Esophagus squamous epithelium (tissue), 5 donors: ENCODE measurements at places on chromosomes 6 and 20. TPM values are rescaled to one million over a fixed set of nuclear protein-coding genes. Genes with fewer than 3 reads are reported as not detected.

DNA sequence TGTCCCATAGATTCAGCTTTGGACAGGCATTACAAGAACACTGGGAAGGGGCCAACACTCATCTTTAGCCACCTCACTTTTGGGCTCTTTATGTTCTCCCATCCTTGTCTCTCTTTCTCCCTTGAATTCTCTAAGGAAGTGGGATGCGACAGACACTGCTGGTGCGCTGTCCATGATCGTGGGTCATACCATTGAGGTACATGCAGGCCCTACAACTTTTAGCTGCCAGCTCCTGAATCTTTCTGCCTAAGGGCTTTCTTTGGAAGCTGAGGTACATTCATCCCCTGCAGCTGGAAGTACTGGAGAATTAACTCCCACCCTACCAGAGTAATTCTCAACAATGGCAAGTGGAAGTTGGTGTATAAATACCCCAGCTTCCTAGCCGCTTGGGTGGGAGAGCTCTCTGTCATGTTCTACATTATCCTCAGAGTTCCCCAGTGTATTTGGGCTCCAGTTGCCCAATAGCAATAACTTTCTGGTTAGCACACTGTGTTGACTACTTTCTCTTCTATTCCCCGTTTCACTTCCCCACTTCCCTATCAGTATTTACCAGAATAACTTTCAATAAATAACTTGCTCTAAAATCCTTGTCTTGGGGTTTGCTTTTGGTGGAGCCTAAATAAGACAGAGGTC is 309.4 kb upstream of the RNF24 start:
- no peak overlapping the region for H3K4me3 ChIP-seq
- H3K27ac ChIP-seq = no peak overlapping the region
- H3K4me1 ChIP-seq = no peaks in the 10 kb centered on the region
- H3K27me3 ChIP-seq = no peaks in the 10 kb centered on the region

GRCh38 chr6:62229231-62229630 is 56.8 kb downstream of the KHDRBS2 start:
- H3K27me3 ChIP-seq = no peaks in the 10 kb centered on the region
- H3K36me3 ChIP-seq = no peaks in the 10 kb centered on the region
- H3K27ac ChIP-seq = no peak overlapping the region
- no peak for DNase-seq
- no peak overlapping the region for H3K4me3 ChIP-seq
- no peaks in the 10 kb centered on the region for H3K4me1 ChIP-seq

DNA sequence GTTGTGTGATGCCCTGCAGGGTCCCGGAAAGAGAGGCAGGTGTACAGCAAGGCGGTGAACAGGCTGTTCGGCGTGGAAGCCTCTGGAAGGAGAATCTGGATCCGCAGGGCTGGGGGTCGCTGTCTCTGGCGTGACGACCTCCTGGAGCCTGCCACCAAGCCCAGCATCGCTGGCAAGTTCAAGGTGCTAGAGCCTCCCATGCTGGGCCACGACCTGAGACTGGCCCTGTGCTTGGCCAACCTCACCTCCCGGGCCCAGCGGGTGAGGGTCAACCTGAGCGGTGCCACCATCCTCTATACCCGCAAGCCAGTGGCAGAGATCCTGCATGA is 36.5 kb downstream of the TGM6 start:
- H3K36me3 ChIP-seq = no peaks in the 10 kb centered on the region
- no peak overlapping the region for H3K27ac ChIP-seq
- H3K4me3 ChIP-seq = no peak overlapping the region
- DNase-seq = no peak

GRCh38 chr6:53441761-53442160 is 93.0 kb upstream of the ELOVL5 start:
- no peaks in the 10 kb centered on the region for H3K36me3 ChIP-seq
- H3K27ac ChIP-seq = no peak overlapping the region
- no peak overlapping the region for H3K4me3 ChIP-seq
- peaks cover 4% of the 10 kb centered on the region for H3K4me1 ChIP-seq
- no peaks in the 10 kb centered on the region for H3K27me3 ChIP-seq
- no peak for DNase-seq

GRCh38 chr20:53750827-53751619 is 157.4 kb upstream of the ZNF217 start:
- peak overlapping the region; percentile 67 for H3K27ac ChIP-seq
- H3K27me3 ChIP-seq = no peaks in the 10 kb centered on the region
- H3K4me3 ChIP-seq = no peak overlapping the region
- DNase-seq = no peak
- no peaks in the 10 kb centered on the region for H3K36me3 ChIP-seq

- no peak for DNase-seq
- H3K36me3 ChIP-seq = no peaks in the 10 kb centered on the region
- no peaks in the 10 kb centered on the region for H3K27me3 ChIP-seq
- H3K4me3 ChIP-seq = no peak overlapping the region
Observed at GRCh38 chr6:45200510-45200909, 127.6 kb upstream of the RUNX2 start.

GRCh38 chr6:87944541-87944954 is 103.1 kb upstream of the SPACA1 start:
- H3K4me3 ChIP-seq = no peak overlapping the region
- no peaks in the 10 kb centered on the region for H3K36me3 ChIP-seq
- no peaks in the 10 kb centered on the region for H3K27me3 ChIP-seq
- H3K4me1 ChIP-seq = peaks cover 12% of the 10 kb centered on the region
- H3K27ac ChIP-seq = peak overlapping the region; percentile 47

- no peak overlapping the region for H3K4me3 ChIP-seq
- no peaks in the 10 kb centered on the region for H3K27me3 ChIP-seq
- DNase-seq = no peak
- no peak overlapping the region for H3K27ac ChIP-seq
Observed at GRCh38 chr20:21498635-21499034, 15.2 kb downstream of the NKX2-2 start.

DNA sequence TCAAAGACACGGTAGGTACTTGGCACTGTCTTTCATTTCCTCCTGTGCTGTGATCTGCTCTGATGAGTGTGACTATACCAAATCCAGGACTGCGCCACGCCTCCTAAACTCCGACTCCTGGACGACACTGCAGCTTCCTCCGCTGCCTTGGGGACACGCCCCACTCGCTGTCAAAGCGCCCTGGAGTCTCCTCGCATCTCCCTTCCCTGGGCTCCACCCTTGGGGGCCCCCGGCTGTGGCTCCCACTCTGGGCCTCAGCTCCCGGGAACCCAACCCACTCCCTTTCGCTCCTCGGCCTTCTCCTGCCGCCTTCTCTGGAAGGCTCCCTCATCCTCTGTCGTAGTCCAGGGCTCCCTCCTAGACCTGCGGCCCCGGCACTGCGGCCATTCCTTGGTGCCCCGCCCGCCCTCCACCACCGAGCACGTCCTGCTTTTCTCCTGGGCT is 61.2 kb downstream of the RSPH3 start:
- peaks cover 6% of the 10 kb centered on the region for H3K27me3 ChIP-seq
- H3K4me1 ChIP-seq = no peaks in the 10 kb centered on the region
- H3K27ac ChIP-seq = no peak overlapping the region
- no peak for DNase-seq

- no peak overlapping the region for H3K4me3 ChIP-seq
- no peaks in the 10 kb centered on the region for H3K4me1 ChIP-seq
- H3K27ac ChIP-seq = no peak overlapping the region
Observed at GRCh38 chr20:37944456-37944981, 41.6 kb downstream of the VSTM2L start.

DNA sequence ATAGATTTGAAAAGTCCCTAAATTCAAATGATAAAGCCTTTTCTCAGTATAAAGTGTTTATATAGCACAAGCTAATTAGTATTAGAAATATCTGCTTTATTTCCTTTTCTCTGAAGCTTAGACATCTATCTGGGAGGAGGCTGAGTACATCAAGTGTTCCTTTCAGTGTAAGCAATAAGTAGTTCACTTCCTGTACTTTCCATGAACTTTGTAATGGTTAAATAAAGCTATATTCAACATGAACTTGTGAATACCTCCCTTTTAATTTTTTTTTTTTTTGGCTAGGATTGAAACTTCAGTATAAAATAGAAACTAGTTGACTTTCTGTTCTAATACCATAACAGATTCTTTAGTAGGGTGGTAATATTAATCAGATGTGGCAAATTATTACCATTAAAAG is 190.9 kb downstream of the CENPW start:
- H3K27me3 ChIP-seq = no peaks in the 10 kb centered on the region
- no peak overlapping the region for H3K4me3 ChIP-seq
- H3K27ac ChIP-seq = no peak overlapping the region
- no peaks in the 10 kb centered on the region for H3K4me1 ChIP-seq
- DNase-seq = no peak

DNA sequence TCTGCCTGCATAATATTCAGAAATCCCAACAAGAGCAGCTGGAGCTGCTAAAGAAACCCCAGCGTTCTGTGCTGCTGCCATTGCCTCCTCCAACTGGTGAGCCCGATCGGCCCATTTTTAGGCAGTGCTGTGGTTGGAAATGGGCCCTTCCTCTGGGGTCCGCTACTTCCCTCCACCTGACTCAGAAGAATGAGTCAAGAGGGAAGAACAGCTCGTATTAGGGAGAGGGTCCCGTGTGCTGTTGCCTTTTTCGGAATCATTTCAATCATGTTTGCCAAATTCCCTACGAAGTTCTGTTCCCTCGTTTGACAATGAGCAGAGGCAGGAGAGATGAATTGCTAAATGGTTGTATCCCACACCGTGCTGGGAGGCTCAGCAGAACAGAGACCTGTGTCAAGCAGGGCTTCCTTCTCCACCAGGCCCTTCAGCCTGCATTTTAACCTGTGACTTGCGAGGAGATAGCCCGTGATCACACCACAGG is 38.4 kb downstream of the THBS2 start:
- H3K27me3 ChIP-seq = no peaks in the 10 kb centered on the region
- no peak for DNase-seq
- H3K27ac ChIP-seq = peak overlapping the region; percentile 93
- H3K4me3 ChIP-seq = no peak overlapping the region
- no peaks in the 10 kb centered on the region for H3K36me3 ChIP-seq
- H3K4me1 ChIP-seq = peaks cover 38% of the 10 kb centered on the region

- H3K4me3 ChIP-seq = no peak overlapping the region
- no peaks in the 10 kb centered on the region for H3K36me3 ChIP-seq
- H3K27me3 ChIP-seq = no peaks in the 10 kb centered on the region
- DNase-seq = no peak
- no peak overlapping the region for H3K27ac ChIP-seq
Observed at GRCh38 chr20:9403448-9403847, 110.9 kb upstream of the LAMP5 start.

GRCh38 chr6:95431637-95432228 is 145.6 kb upstream of the MANEA start:
- DNase-seq = no peak
- no peaks in the 10 kb centered on the region for H3K36me3 ChIP-seq
- no peak overlapping the region for H3K4me3 ChIP-seq
- H3K4me1 ChIP-seq = no peaks in the 10 kb centered on the region
- H3K27ac ChIP-seq = no peak overlapping the region

- H3K4me1 ChIP-seq = no peaks in the 10 kb centered on the region
- no peak overlapping the region for H3K27ac ChIP-seq
- no peak overlapping the region for H3K4me3 ChIP-seq
- no peak for DNase-seq
Observed at GRCh38 chr20:44142413-44142812, 44.6 kb downstream of the JPH2 start.

DNA sequence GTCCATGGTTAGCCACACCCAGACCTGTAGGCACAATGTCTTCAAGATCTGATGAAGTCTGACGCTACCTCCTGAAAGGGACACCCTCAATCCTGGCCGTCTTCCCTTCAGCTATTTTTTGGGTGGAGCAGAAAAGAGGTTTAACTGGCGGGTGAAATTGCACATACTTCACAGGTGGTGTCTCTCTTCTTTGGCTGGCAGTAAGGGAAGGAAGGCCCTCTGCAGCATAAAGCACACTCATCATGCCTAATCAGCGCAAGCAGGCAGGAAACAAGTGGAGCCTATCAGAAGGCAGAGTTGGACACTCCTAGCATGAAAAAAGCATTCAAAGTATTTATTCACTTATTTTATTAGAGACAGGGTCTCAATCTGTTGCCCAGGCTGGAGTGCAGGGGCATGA is 32.9 kb downstream of the PNLDC1 start:
- H3K27me3 ChIP-seq = no peaks in the 10 kb centered on the region
- no peak overlapping the region for H3K27ac ChIP-seq
- no peak for DNase-seq

DNA sequence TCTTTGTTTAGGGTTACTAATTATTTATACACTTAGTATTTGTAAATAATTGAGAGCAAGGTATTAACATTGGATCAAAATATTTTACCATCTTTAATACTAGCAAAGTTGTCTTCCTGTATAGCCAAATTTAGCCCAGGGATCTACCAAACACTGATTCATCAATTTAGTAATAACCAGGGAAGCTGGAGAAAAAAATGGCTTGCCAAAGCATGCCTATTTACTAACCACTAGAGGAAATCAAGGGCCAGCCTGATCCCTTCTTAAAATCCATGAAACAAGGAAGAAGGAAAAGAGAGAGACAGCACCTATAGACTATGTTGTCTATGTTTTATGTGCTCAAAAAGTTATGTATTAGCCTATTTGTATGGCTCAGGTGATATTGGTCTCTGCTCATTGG is 450.3 kb upstream of the GJE1 start:
- no peaks in the 10 kb centered on the region for H3K27me3 ChIP-seq
- no peak overlapping the region for H3K27ac ChIP-seq
- no peak for DNase-seq
- H3K4me1 ChIP-seq = no peaks in the 10 kb centered on the region

GRCh38 chr20:62042025-62042820 is 23.5 kb downstream of the TAF4 start:
- no peak overlapping the region for H3K4me3 ChIP-seq
- DNase-seq = no peak
- no peaks in the 10 kb centered on the region for H3K4me1 ChIP-seq
- no peak overlapping the region for H3K27ac ChIP-seq
- H3K36me3 ChIP-seq = peaks cover 6% of the 10 kb centered on the region

GRCh38 chr6:149340200-149340599 is 22.7 kb downstream of the TAB2 start:
- H3K27ac ChIP-seq = no peak overlapping the region
- H3K27me3 ChIP-seq = no peaks in the 10 kb centered on the region
- H3K4me1 ChIP-seq = peaks cover 5% of the 10 kb centered on the region
- no peak overlapping the region for H3K4me3 ChIP-seq

DNA sequence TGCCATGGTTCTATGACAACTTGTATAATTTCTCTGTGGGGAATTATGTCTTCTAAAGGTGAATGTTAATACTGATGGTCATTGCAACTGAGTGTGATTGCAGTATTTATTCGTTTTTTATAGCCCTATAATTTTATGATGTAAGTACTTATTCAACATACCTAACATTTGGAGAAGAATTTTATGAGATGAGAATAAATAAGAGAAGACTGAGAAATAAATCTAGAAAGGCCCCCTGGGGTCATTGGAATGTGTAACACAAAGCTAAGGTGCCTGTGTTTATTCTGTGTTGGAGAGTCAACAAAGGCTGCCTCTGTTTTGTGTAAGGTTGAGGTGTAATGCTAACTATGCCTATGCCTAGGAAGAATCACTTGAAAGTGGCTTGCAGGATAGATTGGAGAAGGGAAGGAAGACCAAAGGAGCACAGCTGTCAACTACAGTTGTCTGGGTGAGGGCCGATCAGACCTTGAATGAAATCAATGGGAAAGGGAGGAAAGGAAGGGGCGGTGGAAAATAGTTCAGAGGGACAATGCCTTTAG is 1076.7 kb downstream of the KIF16B start:
- no peaks in the 10 kb centered on the region for H3K4me1 ChIP-seq
- no peak overlapping the region for H3K27ac ChIP-seq
- no peak for DNase-seq
- H3K27me3 ChIP-seq = no peaks in the 10 kb centered on the region
- no peak overlapping the region for H3K4me3 ChIP-seq

- DNase-seq = no peak
- H3K4me1 ChIP-seq = no peaks in the 10 kb centered on the region
- H3K4me3 ChIP-seq = no peak overlapping the region
- H3K36me3 ChIP-seq = peaks cover 64% of the 10 kb centered on the region
Observed at GRCh38 chr6:119183457-119183856, 105.0 kb upstream of the FAM184A start.

The TCF19 gene
- total RNA-seq = 16.7 TPM

The DLK2 gene
- total RNA-seq = 24.8 TPM

The RSPH9 gene
- 0.15 TPM for total RNA-seq

The CTSZ gene
- 89.3 TPM for total RNA-seq

The LY6G6F gene
- total RNA-seq = not detected

The C4A gene
- total RNA-seq = 11.8 TPM

The BFSP1 gene
- 0.76 TPM for total RNA-seq
